ENCODE measurements at places on chromosomes 2 and 18.

GRCh38 chr2:99648906-99649789 lies 159.3 kb upstream of the REV1 start:
- no peak for DNase-seq

DNA sequence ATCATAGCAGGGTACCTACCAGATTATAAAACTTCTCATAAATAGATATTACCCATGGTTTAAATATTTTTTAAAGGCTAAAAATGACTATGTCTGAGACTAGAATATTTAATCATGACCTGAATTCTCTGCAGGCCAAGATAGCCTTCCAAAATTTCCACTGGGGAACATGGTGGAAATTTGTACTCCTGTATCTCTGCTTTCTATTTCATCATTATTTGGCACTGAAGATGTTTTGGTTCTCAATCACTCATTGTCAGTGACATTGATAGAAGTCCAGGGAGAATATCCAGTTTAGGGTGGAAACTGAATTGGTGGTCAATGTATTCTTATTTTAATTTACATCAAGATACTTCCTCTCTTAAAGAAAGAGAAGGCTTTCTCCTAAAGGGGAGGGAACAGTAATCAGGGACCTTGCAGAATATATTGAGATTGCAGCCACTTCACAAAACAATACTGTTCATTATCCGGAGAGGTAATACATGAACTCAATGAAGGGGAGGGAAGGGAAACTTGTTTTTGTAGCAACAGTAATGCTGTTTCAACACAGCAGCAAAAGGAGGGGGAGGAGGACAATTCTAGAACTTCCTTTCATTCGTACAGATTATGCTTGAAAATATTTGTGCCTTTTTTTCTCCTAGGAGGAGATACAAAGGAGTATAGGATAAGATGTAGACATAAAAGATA lies 34.1 kb downstream of the EEF1B2 start:
- no peak for DNase-seq

GRCh38 chr2:101295895-101296294 lies 12.6 kb downstream of the RNF149 start:
- DNase-seq = no peak

DNA sequence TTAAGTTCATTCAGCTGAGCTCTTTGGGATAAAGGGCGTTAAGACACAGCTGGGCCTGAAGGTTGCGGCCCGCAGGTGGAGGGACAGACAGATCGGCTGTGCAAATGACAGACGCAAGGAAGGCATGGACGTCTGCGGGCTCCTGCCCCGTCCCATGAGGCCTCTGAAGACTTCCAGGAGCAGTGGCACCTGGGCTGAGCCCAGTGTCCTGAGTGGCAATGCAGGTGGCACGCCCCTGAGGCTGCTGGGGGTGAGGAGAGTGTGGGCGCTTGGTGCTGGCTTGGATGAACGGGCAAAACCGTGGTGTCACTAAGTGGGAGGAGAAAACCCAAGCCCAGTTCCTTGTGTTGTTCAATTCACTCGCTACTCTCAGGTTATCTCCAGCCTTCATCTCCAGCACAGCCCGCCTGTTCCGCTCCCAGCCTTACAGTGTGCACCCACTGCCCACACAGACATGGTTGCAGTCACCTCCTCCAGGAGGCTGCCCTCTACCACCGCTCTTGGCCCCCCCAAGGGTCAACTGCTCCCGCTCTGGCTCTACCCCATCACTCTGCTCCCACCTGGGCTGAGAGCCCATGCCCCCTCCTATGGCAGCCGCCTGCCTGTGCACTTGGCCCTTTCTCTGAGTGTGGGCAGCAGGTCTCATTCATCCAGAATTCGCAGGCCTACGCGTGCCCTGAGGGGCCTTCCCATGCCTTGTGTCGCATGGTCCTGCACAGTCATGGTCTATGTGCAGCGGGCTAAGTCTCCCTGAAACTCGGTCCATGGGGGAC lies 50.3 kb downstream of the PTGR3 start:
- no peak for DNase-seq

DNA sequence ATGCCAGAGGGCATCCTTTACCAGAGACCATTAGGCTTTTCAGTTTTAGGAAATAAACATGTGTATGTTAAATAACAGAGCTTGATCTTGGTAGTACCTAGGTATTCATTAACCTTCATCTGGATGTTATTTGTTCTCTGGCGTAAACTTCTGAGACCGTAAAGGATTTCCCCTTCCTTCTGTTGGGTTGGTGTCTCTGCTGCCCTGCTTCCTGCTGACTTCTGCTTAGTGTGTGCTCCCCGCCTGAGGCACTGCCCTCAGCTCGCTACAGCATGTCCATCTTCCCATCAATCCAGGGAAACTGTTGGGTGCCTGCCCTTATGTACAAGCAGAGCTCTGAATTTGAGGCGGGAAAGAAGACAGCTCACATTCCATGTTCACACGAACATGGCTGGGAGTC lies 177.9 kb downstream of the TPGS2 start:
- DNase-seq = no peak

Measured in RCC 7860 (cell line).